CD4-positive, alpha-beta T cell treated with Interleukin-21 for 1 hour (primary cell): ENCODE measurements at places on chromosomes 3 and 15.
A peak's percentile ranks its signal among the peaks of the same experiment; 100 is the strongest.

- DNase-seq: no peak
These were observed 54.5 kb upstream of the GATA2 start for GRCh38 chr3:128547368-128547987.

GRCh38 chr3:109532257-109533216, 195.2 kb upstream of the DPPA4 start:
- peak; percentile 52 for DNase-seq

- no peak for DNase-seq
These were observed 120.5 kb downstream of the SHQ1 start for GRCh38 chr3:72727726-72728125.

- DNase-seq: peak; percentile 82
These were observed 22.0 kb downstream of the RAB27A start for GRCh38 chr15:55267401-55268175.

DNA sequence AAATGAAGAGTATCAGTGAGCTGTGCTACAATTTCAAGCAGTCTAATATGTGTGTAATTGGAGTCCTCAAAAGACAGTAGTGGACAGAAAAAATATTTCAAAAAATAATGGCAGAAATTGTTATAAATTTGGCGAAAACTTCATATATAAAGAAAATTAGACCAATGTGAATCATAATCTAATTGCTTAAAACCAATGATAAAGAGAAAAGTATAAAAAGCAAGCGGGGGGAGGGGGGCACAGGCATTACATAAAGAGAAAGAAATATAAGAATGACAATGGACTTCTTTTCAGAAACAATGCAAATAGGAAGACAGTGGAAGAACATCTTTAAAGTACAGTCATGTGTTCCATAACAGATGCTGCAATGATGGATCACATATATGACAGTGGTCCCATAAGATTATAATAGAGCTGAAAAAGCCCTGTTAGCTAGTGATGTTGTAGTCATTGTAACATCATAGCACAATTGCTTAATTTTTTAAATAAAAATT, 7.9 kb upstream of the PXYLP1 start:
- no peak for DNase-seq

DNA sequence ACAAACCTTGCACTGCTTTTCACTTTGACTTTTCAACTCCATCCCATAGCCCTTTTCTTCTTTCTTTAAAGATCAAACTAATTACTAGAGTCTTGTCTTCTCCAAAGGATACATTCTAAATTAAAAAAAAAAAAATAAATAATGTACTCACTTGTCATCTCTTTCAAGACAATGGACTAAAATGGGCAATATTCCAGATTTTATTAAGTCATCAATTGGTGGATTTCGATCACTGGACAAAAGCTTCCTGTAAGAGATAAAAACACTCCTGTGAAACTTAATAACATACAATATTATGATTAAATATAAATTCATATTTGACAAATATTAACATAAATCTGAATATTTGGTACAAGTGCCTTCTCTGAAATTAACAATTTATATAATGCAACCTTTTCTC, 34.1 kb downstream of the KPNA4 start:
- no peak for DNase-seq

GRCh38 chr15:41562244-41562643, 3.2 kb downstream of the TYRO3 start:
- no peak for DNase-seq
